ENCODE measurements at places on chromosomes 1 and 21. TPM values are rescaled to one million over a fixed set of nuclear protein-coding genes. Genes with fewer than 3 reads are reported as not detected.

The INSRR gene
- not detected for total RNA-seq

The LENEP gene
- not detected for total RNA-seq

The CSMD2 gene
- 11.8 TPM for total RNA-seq

The S100A2 gene
- total RNA-seq: 14.4 TPM

The PDZK1IP1 gene
- 0.81 TPM for total RNA-seq

The FAM151A gene
- not detected for total RNA-seq

The CDA gene
- 1.1 TPM for total RNA-seq

The LRRC38 gene
- total RNA-seq: 0.15 TPM

The SYTL1 gene
- total RNA-seq: 1.4 TPM

The ZNF683 gene
- total RNA-seq: not detected

The CNR2 gene
- total RNA-seq: not detected

The SLC16A4 gene
- 30.0 TPM for total RNA-seq

The PTPRF gene
- 31.1 TPM for total RNA-seq

The OR2L8 gene
- total RNA-seq: not detected

The AUNIP gene
- 9.1 TPM for total RNA-seq

DNA sequence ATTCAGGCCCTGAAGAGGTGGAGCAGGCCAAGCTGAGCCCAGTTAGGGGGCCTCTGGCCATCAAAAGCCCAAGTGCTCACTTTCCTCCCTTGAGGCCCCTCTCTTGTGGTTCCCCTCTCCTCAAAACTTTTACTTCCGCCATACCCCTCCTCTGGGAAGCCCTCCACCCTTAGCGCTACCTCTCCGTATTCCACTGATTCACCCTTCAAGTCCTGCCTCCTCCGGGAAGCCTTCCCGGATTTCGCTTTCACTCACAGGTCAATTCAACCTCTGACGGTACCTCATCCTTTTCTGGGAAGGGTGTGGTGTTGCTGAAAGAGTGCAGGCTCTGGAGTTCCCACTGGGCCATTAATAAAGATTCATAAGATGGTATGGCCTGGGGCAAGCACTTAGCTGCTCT lies 19.1 kb downstream of the SPOCD1 start:
- DNase-seq: no peak

DNA sequence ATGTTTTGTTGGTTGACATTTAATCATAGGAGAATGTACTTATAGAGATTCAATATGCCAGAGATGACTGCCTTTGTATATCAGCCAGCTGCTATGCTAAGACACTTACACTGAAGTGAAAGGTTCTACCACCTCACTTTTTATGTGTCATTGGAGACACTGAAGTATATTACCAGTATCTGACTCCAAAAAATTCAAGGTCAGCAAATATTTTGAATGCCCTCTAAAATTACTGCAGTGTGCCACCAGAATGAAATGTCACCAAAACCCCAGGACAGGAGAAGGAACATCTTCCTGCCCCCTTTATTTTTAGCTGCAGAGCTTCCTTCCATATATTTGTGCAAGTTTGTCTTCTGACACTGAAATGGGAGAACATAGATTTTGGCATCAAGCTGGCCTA lies 141.5 kb downstream of the LRRC40 start:
- DNase-seq: no peak

DNA sequence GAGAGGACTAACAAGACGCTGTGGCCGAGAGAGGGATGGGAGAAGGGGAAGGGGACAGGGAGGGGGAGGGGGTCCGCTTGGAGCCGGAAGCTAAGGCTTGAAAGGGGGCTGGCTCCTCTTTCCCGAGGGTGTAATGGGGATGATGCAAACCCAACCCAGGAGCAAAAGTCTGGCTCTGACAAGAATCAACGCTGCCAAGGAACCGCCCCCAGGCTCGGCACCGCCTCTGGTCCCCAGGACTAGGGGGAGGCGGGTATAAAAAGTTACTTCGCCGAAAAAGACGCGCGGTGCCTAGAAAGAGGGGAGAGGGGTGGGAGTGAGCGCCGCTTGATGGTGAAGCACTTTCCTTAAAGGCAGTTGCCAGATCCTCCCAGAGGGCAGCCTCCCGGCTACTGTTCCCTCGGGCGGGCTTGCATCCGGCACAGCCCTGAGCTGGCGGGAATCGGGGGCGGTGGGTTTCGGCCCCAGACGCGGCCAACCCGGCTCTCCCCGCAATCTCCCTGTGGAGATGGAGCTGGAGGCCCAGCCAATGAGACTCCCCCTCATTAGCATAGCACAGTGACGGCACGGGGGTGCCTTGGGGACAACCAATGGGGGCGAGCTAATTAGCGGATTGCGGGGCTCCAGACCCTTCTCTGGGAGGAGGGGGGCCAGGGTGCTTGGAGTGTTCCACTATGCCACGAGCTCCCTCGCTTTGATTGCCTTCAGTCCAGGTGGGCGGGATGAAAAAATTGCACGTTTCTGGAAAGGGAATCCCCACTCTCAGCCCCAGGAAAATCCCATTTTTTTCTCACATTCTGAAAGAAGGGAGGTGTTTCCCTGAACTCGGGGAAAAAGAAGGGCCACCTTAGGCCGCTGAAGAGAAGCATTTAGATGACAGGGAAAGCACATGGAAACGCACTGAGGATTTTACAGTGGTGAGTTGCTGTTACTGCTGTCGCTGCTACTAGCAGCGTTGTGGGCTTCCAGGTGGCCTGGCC lies at the start of gene KCNT2:
TSS of gene KCNT2 (minus strand) at position 51 of the 980 bp plus-strand sequence. CDS start 131 bp downstream, outside the sequence.
- peak; percentile 68 for DNase-seq

DNA sequence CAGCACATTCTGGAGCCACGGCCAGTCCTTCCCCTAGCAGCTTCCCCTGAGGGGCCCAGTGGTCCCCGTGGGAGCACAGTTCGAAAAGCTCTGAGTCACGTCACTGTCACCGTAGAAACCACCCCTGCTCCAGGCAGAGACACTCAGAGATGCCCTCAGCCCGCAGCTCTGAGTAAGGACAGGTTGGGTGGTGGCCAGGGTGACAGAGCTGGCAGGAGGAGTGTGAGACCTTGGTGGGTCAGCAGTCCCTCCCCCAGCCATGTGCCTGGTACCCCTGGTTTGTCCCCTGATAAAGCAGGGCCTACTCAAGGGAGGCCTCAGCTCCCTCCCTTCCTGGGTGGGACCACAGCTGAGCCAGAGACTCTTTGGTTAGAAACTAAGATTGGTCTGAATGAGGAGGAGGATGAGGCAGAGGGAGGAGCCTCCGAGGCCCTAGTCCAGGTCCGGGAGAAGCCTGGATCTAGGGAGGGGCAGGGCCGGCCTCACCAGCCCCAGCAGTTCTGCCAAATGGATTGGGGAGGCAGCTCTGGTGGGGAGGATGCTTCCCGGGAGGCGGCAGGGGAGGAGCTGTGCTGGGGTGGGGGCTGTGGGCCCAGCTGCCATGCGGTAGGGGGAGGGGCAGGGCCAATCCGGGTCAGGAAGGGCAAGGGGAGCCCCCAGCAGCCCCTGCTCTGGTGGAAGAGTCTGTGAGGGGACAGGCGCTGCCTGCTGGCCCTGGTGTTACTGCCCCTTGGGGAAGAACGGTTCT lies 55.2 kb downstream of the SLC9A1 start:
- DNase-seq: peak; percentile 94

- no peak for DNase-seq
Observed at GRCh38 chr1:8643542-8644536, 173.6 kb downstream of the RERE start.

GRCh38 chr1:46457178-46457577 lies 32.5 kb upstream of the DMBX1 start:
- no peak for DNase-seq

DNA sequence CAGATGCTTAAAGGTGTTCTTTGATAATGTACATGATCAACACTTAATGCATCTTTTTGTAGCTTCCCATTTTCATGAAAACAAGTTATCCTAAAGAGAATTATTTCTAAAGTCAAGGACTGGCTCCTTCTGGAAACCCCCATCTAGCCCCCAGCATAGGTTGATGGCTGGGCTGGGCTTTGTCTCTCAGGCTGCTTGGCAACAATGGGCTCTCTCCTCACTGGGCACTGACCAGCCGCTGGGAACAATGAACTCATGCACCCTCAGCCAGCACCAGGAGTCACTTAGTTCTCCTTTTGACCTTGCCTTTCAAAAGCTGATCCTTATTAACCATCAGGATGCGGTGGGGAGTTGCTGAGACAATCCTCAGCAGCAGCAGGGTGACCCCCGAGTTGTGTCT lies 293.0 kb upstream of the PLXNA2 start:
- DNase-seq: no peak

DNA sequence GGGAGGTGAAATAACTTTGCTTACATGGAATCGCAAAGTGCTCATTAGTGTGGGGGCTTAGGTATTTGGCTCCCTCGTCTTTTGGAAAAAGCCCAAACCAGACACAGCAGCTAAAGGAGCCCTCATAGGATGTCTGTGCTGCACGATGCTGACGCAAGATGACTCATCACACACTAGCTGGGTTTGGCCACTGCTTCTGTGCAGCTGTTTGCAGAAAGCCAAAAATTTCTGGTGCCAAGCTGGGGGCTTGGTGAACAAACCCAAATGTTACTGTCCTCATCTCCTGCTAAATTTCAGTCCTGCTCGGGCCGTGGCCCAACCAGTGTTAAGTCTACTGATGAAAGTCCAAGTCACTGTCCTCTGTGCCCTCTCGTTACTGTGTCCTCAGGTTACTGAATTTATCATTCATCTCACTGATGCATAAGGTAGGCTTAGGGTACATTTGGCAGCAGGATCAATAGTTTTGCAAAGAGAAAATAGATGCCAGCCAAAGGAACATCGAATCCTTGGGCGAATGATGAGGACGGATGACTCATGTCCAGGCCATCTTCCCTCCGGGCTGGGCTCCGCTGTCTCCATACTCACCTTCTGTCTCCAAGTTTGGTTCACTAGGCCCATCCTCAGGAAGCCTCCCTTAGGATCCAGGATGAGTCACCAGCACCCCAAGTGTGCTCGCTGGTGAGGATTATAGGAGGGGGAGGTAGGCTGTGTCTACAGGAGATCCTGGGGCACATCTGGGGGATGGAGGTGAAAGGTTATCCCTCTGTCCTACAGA lies 177.7 kb downstream of the ADSS2 start:
- peak; percentile 98 for DNase-seq

DNA sequence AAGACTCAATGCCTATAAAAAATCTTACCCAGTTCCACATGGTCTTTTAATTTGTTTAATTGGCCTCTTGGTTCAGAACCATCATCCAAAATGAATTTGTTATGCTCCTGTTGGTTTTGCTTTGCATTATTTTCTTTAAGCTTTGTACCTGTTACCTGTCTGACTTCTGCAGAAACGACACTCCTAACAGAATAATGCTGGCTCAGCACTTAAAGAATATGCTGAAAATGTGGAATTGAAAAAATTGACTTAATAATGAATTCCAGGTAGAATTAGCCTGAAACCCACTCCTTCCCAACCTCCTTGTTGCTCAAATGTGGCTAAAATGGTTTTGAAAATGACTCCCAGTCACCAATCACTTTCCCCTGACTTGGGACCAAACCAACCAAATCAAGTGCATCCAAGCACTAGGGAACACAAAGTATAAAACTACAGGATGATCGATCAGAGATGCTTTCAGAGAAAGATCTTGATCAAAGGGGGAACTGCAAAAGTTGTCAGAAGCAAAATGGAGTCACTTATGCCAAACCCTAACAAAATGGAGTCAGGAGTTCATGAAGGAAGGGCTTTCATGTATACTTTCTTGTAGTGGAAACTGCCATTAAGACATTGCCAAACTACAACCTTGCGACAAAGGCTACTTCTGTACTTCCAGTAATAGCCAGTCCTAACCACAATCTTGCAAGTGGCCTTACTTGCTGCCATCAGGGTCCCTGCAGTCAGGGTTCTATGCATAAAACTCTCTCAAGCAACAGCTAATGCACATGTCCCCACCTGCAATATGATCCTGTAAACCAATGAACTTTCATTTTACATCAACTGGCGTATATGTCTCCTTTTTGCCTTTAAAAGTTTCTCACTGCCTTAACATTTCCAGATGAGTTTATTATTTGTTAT lies 5.4 kb downstream of the GBP7 start:
- DNase-seq: no peak

- DNase-seq: peak; percentile 82
Observed at GRCh38 chr21:34745557-34746255, 76.9 kb downstream of the CLIC6 start.

- no peak for DNase-seq
Observed at GRCh38 chr1:17546946-17547670, 7.6 kb downstream of the ARHGEF10L start.

DNA sequence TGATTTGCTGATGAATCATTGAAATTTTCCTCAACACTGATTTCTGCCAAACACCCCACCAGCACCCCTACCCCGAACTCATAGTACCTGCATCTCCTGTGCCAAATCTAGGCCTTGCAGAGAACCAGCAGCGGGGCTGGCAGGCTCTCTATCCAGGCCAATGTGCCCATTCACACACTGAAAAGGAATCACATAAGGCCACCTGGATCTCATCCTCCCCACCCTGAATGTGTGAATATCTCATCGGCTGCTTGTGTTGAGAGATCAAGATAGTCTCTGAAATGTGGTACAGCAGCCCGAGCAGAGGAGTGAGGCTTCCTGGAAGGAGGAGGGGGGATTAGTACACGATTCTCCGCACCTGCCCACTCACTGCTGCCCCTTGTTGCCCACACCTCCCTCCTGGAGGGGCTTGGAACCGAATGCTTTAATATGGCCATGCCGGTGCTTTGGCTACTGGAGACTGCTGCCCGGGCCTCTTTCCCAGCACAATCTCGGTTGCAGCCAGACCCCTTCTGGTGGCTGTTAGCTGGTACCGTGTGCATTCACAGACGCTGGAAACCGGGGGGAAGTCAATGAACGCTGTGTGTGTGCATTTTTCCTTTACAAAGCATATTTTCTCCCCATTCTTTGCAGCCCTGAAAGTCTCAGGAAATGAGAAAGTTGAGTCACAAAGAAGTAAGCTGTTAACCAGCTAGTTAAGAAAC lies 619.5 kb downstream of the MATN1 start:
- no peak for DNase-seq

DNA sequence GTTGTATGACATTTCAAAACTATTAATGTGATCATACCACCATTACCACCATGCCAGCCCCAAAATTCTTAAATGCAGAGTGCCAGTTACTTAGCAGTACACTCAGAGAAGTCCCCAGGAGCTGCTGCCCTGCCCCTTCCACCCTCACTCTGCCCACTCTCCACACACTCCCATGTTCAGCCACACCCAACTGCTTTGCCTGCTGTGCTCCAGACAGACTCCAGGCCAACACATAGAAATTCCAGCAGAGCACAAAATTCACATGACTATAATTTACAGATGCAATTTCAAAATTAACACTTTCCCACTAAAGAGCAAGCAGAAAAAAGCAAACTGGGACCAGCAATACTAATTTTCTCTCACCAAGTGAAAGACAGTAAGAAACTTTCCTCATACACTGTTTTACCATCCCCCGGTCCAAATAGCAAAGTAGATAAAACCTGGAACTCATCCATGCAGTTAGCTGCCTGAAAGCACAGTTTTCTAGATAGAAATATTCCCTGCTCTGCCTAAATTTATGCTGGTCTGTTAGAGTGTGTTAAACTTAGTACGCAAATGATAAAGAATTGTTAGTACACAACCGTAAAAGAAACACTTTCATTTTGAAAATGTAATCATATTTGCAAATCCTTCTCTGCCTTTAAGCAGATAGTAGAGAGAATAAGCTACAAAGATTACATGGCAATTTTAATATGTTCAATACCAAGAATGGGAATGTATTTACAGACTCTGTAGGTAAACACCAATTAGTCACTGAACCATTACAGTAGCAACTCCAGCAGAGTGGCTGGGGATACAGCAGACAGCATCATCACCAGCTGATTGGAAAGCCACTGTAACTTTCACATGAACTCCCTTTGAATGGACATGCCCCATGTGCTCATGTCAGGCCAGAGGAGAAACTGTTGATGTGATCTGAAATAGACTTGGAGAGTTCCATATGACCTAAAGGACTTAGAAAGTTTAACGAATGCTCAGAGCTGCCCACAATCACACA lies 176.5 kb downstream of the VAV3 start:
- DNase-seq: no peak
